ENCODE measurements at places on chromosomes 7 and 10.
A peak's percentile ranks its signal among the peaks of the same experiment; 100 is the strongest.

- no peak for DNase-seq
These were observed 339.9 kb downstream of the CCSER2 start for GRCh38 chr10:84668186-84668763.

GRCh38 chr7:135673360-135673706 is 11.0 kb downstream of the STMP1 start:
- peak; percentile 43 for DNase-seq

DNA sequence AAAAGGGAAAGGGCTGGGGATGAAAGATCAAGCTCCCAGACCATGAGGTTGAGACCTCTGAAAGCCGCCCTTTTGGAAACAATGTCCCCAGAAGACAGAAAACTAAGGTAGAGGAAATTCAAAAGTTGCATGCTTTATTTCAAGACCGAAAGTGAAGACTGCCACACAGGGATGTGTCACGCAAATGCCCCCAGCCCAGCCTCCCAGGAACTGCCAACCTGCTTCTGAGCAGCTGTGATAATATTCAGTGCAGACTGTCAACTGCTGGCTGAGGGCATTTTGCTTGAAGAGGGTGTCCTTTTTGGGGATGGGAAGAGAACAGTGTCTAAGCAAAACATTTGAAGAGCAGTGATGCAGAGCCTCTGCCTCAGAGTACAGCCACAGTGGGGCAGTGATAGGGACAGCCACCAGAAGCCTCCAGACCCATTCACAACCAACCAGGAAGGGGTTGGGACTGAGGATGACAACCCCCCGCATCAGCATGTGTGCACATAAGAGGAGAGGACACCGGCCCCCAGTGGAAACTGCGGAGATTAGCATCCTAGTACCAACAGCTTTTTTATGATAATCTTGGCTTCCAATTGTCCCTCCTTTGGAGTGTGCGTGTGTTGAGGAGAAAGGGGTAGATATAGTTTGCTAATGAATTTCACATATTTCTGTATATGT is 34.7 kb upstream of the NFE2L3 start:
- no peak for DNase-seq

GRCh38 chr7:4052130-4052529 is 630.0 kb upstream of the FOXK1 start:
- no peak for DNase-seq

DNA sequence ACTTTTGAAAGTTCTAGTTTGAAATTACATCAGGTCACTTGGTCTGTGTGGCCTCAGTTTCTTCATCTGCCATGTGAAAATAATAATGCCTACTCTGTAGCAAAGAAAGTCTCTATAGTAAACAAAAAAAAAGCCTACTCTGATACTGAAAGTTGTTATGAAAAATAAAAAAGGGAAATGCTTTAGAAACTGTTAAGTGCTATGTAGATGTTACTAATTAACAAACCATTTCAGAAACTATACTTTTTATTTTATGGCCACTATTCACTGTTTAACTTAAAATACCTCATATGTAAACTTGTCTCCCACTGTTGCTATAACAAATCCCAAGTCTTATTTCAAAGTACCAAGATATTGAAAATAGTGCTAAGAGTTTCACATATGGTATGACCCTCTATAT is 50.6 kb downstream of the CFTR start:
- DNase-seq, result no peak

DNA sequence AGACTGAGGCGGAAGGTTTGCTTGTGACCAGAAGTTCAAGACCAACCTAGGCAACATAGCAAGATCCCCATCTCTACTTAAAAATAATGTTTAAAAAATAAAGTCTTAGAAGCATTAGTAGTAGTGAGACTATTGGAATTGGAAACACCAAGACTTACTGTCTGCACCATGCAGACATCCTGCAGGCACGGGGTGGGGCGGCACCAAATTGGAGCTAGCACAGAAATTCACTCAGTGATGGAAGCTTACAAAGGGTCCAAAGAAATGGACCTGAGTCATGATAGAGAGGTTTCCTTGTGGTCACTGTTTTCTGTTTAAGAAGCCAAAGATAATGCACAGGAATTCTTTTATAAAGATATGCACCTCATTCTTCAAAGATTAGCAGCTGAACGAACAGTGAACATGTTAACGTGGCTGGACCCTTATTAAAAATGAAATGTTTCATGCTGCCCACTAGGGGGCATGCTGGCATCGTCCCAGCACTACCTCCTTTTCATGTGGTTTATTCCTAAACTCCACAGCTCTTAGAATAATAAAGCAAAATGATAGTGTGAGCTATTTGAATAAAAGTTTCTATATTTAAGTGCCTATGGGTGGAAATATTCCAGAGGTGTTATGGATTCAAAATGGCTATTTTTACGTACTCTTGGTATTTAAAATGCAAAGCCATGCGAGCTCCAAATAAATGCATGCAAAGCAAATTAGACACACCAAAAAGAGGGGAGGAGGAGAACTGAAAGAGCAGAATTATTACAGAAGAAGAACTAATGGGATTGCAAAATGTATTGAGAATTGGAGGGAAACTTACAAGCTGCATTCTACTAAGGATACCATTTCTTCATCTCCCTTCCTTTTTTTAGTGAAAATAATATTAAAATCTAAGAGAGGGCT is 28.6 kb downstream of the PDSS1 start:
- DNase-seq, result peak; percentile 59

GRCh38 chr7:30270921-30271320 is 13.5 kb upstream of the ZNRF2 start:
- no peak for DNase-seq

DNA sequence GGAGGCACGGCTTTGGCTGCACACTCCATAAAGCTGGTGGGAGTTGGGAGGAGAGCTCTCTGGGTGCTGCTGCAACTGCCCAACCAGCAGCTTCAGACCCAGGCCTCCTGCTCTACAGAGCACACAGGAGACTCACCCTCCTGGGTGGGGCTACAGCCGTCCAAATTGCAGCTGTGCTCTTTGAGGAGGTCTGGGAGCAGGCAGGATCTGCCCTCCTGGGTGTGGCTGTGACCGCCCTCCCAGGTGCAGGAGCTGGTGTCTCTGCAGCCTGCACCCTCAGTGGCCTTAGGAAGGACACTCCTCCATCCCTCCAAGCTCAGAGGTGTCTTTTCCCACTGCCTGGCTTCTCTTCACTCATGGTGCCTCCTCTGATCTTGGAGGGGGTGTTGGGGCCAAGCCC is 20.0 kb upstream of the PRF1 start:
- no peak for DNase-seq

DNA sequence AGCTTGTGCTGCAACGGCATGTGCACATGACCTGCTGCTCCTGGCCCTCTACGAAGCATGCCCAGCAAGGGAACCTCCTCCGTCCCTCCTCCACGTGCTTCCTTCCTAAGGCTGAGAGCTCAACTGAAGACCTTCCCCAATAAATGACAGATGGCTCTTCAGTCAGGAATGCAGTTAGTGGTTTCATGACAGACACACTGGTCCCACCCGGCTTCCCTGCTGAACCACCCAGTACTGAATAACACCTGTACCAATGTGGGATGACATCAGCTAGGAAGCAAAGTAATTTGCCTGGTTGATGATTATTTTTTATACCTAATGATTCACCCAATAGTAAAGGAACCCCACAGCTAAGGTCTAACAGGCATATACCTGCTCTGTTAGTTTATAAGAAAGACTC is 69.1 kb downstream of the SCRN1 start:
- no peak for DNase-seq

- DNase-seq, result no peak
These were observed 86.2 kb upstream of the CACUL1 start for GRCh38 chr10:118840776-118841468.

- no peak for DNase-seq
These were observed 31.2 kb downstream of the EXOC4 start for GRCh38 chr7:133284092-133284491.

- no peak for DNase-seq
These were observed 8.7 kb upstream of the ING3 start for GRCh38 chr7:120941856-120942255.

GRCh38 chr7:127154958-127155357 is 97.8 kb downstream of the GRM8 start:
- DNase-seq, result no peak

GRCh38 chr7:96174812-96175211 is 147.1 kb downstream of the SLC25A13 start:
- DNase-seq, result no peak

DNA sequence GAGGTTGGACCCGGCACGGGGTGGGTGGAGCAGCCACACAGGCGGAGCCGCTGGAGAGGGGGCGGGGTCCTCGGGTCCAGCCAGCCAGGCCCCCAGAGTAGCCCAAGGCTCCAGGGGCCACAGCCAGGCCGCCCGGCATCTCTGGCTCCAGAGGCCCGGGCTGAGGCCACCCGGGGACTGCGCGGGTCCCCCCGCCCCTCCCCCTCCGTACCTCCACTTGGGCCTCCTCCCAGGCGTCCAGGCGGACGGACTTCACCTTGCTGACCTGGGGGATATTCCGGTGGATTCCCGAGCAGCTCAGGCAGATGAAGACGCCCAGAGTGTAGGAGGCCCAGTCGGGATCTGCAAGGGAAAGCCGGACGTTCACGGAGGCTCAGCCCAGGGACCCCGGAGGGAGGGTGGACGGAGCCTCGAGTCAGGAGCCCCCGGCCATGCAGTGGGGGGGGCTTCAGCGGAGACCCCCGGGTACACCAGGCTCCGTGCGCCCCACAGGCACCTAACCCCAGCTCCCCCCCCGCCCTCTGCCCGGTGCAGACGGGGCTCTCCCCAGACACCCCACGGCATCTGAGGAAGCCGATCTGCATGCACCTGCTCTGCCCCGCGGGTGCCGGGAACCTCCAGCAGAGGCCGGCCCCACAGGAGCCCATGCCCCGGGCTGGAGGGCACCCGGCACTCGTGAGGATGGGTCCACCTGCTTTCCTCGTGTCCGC is 19.2 kb downstream of the ADAP1 start:
- DNase-seq, result no peak

- DNase-seq, result peak; percentile 54
These were observed 67.8 kb upstream of the NMT2 start for GRCh38 chr10:15236340-15236739.

DNA sequence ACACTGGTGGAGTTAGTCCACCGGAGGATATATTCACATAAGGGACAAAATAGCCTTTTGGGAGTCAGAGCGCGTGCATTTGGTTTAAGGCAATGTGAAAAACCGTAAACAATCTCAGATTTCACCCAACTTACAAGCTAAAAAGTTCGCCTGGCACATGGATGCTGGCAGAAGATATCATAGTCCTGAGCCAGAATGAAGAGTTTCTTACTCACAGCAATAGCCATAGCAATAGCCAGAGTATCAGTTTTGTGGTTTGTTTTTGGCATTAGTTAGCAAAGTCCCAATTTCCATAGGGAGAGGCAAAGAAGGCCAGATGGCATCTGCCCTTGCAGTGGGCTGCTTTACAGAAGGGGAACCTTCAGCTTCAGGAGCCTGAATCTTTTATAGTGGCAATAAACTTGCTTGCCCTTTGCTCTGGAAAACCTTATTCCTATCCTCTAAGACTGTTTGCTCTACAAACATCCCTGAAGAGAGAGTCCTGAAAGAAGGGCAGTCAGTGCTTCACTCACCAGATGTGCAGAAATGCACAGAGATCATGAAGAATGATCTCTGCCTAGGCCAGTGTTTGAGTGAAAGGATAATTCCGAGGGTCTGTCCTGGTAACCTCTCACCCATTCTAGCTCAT is 28.7 kb upstream of the RSBN1L start:
- no peak for DNase-seq

GRCh38 chr10:118522791-118523498 is 72.5 kb downstream of the PRLHR start:
- no peak for DNase-seq

GRCh38 chr10:52805414-52806285 is 33.1 kb upstream of the MBL2 start:
- DNase-seq, result no peak

GRCh38 chr10:131021246-131021895 is 290.1 kb downstream of the TCERG1L start:
- no peak for DNase-seq

DNA sequence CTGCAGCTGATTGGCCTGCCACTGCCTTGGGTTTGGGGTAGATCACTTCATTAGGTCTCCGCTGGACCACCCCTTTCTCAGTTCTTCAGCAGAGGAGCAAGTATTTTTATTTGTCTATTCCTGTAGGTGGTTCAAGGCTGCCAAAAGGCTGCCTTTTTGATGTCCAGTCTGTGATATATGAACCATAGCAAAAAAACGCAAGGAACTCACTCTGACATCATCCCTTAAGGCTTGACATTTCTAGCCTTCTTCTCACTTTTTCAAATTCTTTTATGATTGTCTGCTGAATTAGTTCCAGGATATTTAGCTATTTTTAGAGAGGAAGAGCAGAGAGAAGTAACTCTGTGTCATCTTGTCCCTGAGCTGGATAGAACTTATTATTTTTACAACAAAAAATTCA is 269.2 kb downstream of the BAMBI start:
- peak; percentile 48 for DNase-seq

- DNase-seq, result peak; percentile 66
These were observed 172.4 kb upstream of the LANCL2 start for GRCh38 chr7:55192723-55193122.

GRCh38 chr7:137978464-137979237 is 23.2 kb downstream of the CREB3L2 start:
- peak; percentile 99 for DNase-seq

DNA sequence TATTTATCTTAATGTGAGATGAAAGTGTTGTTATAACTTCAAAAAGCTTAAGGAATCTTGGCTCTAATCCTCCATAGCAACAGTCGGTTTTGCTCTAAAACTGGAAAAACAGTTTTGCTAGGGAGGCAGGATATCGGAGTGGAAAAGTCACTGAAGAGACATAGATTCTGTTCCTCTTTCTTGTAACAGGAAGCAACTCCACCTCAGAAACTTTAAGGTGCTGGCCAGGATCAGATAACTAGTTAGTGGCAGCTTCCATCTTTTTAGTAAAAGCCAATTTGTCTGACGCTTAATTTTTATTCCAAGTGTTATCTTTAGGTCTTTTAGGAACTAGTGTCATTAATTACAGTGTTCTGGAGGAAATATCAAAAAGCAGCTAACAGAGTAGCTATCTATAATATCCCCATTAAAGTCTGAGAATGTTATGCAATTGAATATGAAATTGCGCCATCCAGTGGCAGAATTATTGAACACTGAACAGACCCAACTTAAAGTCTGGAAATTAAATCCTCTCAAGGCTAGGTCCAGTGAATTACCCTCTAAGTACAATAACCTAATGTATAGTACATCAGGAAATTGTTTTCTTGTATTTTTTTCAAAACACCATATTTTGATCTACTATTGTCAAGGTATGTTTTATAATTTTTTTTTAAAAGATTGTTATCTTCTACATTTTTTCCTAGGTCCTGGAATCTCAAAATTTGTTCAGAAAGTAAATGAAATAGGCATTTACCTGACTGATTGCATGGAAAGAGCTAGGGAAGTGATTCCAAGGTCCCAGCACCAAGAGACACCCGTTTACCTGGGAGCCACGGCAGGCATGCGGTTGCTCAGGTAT is 65.9 kb upstream of the CC2D2B start:
- DNase-seq, result peak; percentile 77

- DNase-seq, result no peak
These were observed 79.9 kb downstream of the ANKRD61 start for GRCh38 chr7:6111041-6111440.

DNA sequence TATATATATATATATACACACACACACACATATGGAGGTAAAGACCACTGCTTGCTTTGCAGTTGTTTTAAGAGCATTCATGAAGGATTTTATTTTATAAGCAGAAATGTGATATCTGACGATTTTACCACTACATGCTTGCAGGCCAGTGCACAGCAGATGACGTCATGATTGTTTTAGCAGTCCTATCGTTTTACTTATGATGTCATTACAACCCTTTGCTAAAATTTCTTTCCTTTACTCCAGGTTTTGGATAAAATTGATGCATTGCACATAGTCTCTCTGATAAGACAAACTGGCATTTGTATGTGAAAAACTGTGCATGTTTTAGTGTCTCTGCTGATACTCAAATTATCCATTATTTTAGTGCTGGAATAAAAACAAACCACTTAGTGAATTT is 9.2 kb downstream of the EGFR start:
- DNase-seq, result no peak
